ENCODE measurements at places on chromosomes 7 and 10.

DNA sequence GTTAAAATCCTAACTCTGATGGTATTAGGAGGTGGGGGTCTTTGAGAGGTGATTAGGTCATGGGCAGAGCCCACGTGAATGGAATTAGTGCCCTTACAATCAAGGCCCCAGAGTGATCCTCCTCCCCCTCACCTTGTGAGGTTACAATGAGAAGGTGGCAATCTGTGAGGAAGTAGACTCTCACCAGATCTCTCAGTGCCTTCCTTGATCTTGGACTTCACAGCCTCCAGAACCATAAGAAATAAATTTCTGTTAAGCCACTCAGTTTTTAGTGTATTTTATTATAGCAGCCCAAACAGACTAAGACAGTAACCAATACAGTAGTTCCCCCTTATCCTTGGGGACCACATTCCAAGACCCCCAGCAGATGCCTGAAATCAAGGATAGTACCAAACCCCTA, 32.0 kb downstream of the STRA8 start:
- DNase-seq = no peak
- no peaks in the 10 kb centered on the region for H3K36me3 ChIP-seq
- no peak overlapping the region for H3K27ac ChIP-seq

DNA sequence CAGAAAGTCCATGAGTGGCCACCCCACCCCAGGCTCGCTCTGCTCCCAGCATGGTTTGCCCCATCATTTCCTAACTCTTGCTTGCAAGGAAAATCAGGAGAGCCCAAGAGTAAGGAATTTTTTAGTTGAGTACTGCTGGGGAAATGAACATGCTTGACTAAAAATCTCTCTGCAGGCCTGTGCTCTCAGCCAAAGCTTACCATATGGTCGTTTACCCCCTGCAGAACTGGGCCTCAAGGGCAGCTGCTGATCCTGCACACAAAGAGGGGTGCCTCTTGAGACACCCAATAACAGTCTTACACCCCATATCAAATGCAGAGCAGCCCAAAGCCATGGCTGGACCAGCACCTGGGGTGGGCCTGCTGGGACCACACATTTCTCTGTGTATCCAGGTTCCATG, 183.2 kb downstream of the CXCL12 start:
- peaks cover 25% of the 10 kb centered on the region for H3K27me3 ChIP-seq
- no peak for DNase-seq
- H3K27ac ChIP-seq = no peak overlapping the region
- no peaks in the 10 kb centered on the region for H3K36me3 ChIP-seq
- H3K4me1 ChIP-seq = peaks cover 22% of the 10 kb centered on the region
- no peak overlapping the region for H3K4me3 ChIP-seq

- DNase-seq = peak; percentile 44
- no peak overlapping the region for H3K4me3 ChIP-seq
- peaks cover 1% of the 10 kb centered on the region for H3K36me3 ChIP-seq
- no peaks in the 10 kb centered on the region for H3K27me3 ChIP-seq
- H3K27ac ChIP-seq = peak overlapping the region; percentile 49
These were observed 4.0 kb downstream of the INPP5A start for GRCh38 chr10:132541601-132542011.

DNA sequence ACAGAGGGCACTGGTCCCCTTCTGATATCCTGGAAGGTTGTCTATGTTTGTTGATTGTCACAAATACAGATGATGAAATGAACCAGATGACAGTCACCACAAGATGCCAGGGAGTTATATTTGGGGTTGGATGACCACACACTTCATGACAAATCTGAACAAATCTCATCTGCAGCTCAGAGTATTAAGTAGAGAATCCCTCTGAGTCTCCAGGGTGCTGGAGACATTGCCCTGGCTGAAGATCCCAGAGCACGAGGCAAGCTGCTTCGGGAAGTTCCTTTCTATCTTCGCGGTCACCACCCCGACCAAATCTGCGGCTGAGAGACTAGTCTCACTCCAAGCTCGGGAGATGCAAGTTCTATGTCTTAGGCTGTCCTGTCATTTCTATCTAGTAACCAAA, 9.0 kb downstream of the DENND2A start:
- no peak for DNase-seq
- H3K36me3 ChIP-seq = no peaks in the 10 kb centered on the region
- H3K27ac ChIP-seq = peak overlapping the region; percentile 9
- peaks cover 6% of the 10 kb centered on the region for H3K4me1 ChIP-seq
- H3K4me3 ChIP-seq = no peak overlapping the region

DNA sequence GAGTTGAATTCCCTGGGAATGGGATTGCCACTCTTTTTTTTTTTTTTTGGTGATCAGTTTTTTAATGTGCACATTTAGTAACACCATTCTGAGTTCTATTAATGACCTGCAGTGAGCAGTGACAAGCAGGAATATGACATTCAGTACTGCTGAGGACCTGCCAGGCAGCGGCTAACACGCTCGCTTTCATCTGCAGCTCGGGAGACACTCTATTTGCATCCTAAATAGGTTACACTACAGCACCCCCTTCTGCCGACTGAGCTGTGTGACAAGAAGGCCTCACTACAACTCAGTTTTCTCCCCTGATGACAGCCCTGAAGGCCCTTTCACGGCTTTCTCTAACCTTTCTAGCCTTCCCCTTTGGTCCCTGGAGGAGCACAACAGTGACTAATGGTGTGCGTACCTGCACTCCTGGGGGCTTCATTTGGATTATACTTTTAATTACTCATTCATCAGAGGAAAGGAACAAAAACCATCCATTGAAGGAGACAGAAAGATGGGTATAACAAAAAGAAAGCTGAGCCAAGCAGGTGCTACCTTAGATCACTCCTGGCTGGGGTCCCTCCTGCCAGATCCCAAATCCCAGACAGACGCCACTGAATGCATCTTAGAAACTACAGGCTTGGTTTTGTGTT, 872.4 kb downstream of the LRMDA start:
- H3K4me1 ChIP-seq = peaks cover 32% of the 10 kb centered on the region
- DNase-seq = no peak
- H3K4me3 ChIP-seq = no peak overlapping the region
- H3K27me3 ChIP-seq = no peaks in the 10 kb centered on the region
- no peaks in the 10 kb centered on the region for H3K36me3 ChIP-seq

DNA sequence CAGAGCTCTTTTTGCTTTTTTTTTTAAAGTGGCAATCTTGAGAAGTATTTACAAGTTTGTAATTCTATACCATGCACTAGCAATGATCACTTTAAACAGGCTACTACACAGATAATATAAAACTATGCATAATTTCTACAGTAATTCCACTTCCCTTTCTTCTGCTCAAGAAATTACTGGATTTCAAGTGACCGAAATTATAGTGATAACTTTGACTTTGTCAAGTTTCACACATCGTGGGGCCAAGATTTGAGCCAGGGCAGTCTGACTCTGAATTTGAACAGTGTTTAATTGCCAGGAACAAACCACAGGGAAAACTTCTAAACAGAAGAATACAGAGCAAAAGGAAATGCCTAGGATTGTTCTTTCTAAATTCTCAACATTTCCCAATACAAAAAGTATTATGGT, 288.3 kb upstream of the MKLN1 start:
- no peaks in the 10 kb centered on the region for H3K27me3 ChIP-seq
- peaks cover 25% of the 10 kb centered on the region for H3K4me1 ChIP-seq
- H3K27ac ChIP-seq = peak overlapping the region; percentile 78
- H3K4me3 ChIP-seq = no peak overlapping the region

- H3K36me3 ChIP-seq = no peaks in the 10 kb centered on the region
- peaks cover 5% of the 10 kb centered on the region for H3K27me3 ChIP-seq
- no peak for DNase-seq
- peaks cover 6% of the 10 kb centered on the region for H3K4me1 ChIP-seq
These were observed 316.7 kb downstream of the FGFR2 start for GRCh38 chr10:121281576-121281975.

DNA sequence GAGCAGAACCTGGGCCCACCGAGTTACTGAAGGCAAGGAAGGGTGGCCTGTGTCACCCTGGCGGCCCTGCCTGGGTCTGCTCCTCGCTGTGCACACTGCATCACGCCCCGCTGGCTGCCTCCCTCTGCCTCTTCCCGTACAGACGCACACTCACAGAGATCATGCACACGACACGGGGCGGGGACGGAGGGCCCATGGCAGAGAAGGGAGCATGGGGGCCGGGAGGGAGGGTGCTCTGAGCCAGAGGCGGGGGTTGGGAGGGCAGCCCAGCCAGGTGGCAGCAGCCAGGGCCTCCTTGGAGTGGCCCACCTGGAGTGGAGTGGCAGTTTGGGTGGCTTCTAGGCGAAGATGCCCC, 16.6 kb downstream of the BUD23 start:
- H3K4me1 ChIP-seq = peaks cover 12% of the 10 kb centered on the region
- peaks cover 24% of the 10 kb centered on the region for H3K36me3 ChIP-seq
- no peak overlapping the region for H3K4me3 ChIP-seq
- H3K27ac ChIP-seq = peak overlapping the region; percentile 12

- H3K36me3 ChIP-seq = no peaks in the 10 kb centered on the region
- no peaks in the 10 kb centered on the region for H3K27me3 ChIP-seq
- H3K4me3 ChIP-seq = peak overlapping the region; percentile 72
- H3K27ac ChIP-seq = peak overlapping the region; percentile 45
- peaks cover 55% of the 10 kb centered on the region for H3K4me1 ChIP-seq
These were observed 1.8 kb downstream of the LRRC17 start for GRCh38 chr7:102914585-102914984.

DNA sequence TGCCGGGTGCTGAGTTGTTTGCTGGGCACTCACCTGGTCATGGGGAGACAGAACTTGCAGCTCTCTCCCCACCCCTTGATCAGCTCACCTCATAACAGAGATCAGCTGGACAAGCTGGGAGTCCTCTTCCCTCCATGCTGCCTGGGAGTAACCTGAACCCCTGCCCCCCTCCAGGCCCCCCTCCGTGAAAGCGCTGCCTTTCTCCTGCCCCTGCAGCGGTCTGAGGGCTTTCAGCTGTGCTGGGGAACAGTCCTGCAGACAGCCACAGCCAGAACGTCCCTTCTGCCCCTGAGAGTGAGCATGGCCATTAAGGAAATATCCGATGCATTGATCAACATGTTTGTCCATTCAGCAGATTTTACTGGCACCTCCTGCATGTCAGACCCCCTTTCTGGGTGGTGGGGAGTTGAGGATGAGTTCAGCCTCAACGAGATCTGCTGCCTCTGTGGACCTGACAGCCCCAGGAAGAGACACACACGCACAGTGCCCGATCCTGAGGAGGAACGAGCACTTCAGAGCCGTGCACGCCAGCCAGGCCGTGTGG, 4.5 kb downstream of the FAM20C start:
- no peaks in the 10 kb centered on the region for H3K27me3 ChIP-seq
- DNase-seq = no peak
- H3K4me3 ChIP-seq = no peak overlapping the region
- H3K4me1 ChIP-seq = peaks cover 27% of the 10 kb centered on the region
- no peak overlapping the region for H3K27ac ChIP-seq

- peak; percentile 86 for DNase-seq
- H3K36me3 ChIP-seq = peaks cover 4% of the 10 kb centered on the region
- H3K4me1 ChIP-seq = peaks cover 31% of the 10 kb centered on the region
- H3K4me3 ChIP-seq = peak within 1 kb of the TSS; percentile 82
These were observed at the start of gene CCDC3 for GRCh38 chr10:13001041-13001886. TSS of gene CCDC3 (minus strand) at chr10:13001713. CDS start at chr10:13001570, 143 bp downstream.

Measured in chondrocyte (in vitro differentiated cells).